ENCODE measurements at places on chromosomes 2 and 18.

DNA sequence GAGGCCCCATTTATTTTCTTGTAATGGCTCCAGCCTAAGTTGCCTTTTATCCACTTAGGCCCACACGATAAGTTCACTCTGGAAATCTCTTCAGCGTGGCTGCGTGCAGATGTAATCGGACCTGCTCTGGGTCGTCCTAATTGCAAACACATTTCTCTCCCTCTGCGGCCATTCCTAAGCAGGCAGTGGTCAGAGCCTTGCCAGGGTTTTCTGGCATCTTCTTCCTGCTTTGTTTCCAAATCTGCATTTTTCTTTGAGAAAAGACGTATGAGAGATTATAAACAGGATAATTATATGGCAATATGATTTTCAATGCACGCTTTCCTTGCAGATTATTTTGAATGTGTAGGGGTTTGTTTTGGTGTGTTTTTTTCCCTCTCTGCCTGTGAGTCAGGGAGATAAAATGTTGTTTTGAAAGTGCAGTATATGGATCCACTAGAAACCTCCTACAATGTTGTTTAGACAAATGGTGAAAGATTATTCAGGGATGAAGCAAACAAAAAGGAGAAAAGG lies 239.4 kb upstream of the TANK start:
- DNase-seq = no peak

GRCh38 chr2:96389736-96390135 lies 54.2 kb downstream of the NCAPH start:
- DNase-seq = no peak

DNA sequence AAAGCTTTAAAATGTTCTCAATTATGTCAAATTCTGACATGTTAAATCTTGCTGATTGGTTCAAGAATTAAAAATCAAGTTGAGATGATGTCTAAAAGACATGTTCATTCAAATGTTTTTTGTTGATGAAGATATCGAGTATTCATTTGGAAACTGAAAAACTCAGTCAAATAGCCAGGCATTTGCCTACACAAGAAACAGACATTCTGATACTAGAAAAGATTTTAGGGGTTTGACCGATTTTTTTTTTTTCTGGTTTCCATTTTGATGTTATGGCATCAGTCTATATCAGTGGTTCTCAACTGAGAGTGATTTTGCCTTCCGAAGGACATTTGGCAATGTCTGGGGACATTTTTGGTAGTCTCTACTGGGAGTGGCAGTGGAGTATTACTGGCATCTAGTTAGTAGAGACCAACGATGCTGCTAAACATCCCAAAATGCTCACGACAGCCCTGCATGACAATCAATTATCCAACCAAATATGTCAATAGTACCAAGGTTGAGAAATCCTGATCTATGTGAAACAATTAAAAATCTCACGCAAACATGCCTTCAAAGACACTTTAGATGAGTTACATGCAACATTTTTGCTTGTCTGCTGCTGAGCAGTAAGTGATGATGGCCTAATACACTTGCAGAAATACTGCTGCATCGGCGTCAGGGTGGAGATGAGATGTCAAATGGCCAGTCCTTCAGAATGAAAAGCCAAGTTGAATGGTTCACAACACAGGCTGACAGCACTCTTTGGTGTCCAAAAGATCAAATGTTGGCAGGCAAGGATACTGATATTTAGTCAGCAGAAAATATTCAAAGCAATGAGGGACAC lies 12.5 kb downstream of the RASGRP3 start:
- DNase-seq = no peak

DNA sequence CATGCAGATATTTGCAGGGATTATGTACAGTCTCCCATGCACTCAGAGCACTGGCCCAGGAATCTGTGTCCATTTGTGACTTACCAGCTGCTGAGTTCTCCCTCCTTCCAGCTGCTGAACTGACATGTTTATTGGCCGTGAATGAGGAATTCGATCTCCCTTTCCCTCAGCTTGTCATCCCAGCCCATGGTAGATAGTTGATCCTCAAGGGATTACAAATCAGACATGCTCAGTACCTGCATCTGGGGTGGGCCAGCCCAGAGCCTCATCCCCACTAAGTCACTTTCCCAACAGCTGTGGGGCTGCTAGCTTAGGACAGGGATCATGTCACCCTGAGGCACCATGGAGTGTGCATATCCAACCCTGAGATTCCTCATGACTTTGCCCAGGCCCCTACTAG lies 1284.9 kb upstream of the LRRTM1 start:
- no peak for DNase-seq

DNA sequence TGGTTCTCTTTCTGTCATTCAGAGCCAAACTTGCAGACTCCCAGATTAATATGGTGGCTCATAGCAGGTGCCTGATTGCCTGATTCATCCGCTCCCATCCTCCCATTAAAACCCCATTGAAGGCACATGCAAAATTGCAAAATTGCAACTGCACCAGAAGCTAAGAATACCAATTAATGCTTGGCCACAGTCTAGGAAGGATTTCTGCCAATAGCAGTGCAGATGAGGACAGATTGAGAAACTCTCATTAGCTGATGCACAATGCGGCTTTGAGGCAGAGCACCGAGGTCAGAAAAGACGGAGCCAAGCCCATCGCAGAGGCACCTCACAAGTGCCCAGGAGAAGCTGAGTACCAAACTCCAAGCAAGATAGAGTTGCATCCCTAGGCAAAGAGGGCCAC lies 172.8 kb downstream of the ARL4C start:
- DNase-seq = no peak

GRCh38 chr18:23712445-23712844 lies 23.2 kb downstream of the LAMA3 start:
- no peak for DNase-seq

GRCh38 chr2:30772021-30772705 lies 35.1 kb downstream of the CAPN13 start:
- DNase-seq = no peak

GRCh38 chr2:110904779-110905148 lies 172.4 kb downstream of the ACOXL start:
- no peak for DNase-seq

DNA sequence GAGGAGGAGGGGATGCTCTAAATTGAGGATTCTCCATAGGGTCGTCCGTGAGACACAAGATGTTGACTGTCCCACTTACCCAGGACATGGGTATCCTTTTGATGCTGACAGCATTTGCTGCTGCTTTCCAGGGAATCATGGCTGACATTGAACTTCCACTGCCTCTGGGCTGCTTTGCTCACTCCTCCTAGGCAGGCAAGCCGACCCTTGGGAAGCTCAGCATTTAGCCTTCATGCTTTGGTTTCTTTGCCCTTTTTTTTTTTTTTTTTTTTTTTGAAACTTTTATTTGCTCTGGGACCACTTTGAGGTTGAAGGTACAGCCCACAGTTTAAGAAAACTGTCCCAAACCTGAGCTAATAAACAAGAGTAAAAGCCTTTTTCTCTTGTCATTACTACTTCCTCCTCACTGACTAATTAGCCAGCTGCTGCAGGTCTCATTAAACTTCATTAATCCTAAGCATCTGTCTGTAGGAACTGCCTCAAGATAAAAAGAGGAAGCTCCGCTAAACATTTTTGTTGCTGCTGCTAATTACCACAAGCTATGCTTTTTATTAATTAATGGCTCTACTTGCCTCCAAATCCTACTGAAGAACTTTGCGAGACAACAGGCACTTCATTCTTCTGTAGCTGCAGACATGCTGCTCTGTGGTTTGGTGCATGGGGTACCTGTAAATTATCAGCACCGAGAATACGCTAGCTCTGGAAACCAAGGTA lies 125.4 kb downstream of the SPTBN1 start:
- no peak for DNase-seq

GRCh38 chr18:44974174-44974573 lies 293.5 kb downstream of the SETBP1 start:
- no peak for DNase-seq

GRCh38 chr18:37624318-37624717 lies 58.7 kb upstream of the CELF4 start:
- no peak for DNase-seq

DNA sequence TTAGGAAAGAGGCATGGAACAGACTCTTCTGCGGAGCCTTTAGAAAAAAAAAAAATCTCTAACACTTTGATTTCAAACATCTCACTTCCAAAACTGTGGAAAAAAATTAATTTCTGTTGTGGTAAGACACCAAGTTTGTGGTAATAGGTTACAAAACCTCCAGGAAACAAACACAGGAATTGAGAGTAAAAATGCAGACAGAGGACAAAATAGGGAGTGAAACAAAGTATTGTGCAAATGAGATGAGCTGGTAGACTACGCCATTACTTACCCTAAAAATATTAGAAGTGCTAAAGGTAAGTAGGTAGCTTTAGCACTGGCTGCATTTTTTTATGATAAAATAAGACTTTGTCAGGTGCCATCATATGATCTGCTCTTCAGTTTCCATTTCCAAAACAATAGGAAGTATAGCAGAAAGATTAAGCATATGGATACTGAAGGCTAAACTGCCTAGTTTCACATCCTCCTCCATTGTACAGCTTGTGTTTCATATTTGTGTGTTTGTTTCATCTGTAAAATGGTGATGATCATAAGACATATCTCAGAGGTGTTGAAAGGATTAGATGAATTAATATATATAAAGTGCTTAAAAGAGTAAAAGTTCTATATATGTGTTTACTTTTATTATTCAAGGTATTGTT lies 309.2 kb downstream of the NR4A2 start:
- no peak for DNase-seq

DNA sequence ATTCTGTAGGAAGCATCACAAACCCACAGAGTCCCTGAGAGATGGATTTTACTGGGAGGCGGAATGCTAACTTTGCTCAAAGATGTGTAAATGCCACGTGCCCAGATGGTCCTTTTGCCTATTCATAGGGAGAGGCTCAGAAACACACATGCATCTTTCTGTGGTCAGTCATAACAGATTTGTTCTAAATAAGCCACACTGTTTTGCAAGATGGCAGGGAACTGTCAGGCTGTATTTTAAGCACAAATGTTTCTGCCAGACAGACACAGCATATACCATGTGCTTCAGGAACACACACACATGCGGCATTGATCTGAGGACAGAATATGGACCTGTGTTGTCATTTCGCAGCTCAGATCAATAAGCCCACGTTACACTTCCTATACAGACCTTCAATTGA lies 312.0 kb downstream of the GPD2 start:
- no peak for DNase-seq

- DNase-seq = no peak
Measured at GRCh38 chr2:190517468-190517867, 17.1 kb downstream of the NEMP2 start.

DNA sequence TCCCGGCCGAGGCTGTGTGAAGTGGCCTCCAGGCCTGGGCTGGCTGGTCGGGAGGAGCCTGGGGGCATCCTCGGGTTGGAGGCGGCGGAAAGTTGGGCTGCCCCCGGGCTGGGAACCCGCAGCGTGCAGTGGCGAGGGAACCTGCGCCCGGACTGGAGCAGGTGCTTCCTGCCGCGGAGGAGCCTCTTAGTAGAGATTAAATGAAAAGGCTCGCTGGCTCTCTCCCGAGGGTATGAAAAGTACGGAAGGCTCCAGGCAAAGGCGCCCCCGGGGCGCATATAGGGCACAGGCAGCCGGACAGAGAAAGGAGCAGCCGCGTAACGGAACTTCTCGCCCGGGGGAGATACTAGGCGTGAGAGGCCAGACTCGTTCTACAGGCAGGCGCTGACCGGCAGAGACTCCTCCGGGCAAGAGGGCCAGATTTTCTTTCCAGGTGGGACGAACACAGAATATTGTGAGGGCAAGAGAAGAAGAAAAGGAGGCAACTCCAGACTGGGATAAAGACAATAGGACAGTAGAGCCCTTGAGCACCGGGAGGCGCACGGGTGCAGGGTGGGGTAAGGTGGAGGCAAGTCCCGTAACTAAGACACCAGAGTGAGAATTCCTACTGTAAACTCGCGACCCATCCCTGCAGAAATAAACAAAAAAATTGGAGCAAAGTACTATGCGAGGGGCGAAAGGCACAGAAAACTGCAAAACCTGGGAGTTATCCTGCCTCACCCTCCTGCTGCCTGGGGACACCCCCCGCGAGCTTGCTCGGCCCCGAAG lies 816 bp downstream of the CDH2 start:
- DNase-seq = no peak

- DNase-seq = no peak
Measured at GRCh38 chr2:44172576-44172975, 3.9 kb downstream of the PPM1B start.

GRCh38 chr2:228507870-228508269 lies 326.4 kb upstream of the SPHKAP start:
- DNase-seq = no peak

- no peak for DNase-seq
Measured at GRCh38 chr2:48175656-48176055, 269.4 kb upstream of the FBXO11 start.

DNA sequence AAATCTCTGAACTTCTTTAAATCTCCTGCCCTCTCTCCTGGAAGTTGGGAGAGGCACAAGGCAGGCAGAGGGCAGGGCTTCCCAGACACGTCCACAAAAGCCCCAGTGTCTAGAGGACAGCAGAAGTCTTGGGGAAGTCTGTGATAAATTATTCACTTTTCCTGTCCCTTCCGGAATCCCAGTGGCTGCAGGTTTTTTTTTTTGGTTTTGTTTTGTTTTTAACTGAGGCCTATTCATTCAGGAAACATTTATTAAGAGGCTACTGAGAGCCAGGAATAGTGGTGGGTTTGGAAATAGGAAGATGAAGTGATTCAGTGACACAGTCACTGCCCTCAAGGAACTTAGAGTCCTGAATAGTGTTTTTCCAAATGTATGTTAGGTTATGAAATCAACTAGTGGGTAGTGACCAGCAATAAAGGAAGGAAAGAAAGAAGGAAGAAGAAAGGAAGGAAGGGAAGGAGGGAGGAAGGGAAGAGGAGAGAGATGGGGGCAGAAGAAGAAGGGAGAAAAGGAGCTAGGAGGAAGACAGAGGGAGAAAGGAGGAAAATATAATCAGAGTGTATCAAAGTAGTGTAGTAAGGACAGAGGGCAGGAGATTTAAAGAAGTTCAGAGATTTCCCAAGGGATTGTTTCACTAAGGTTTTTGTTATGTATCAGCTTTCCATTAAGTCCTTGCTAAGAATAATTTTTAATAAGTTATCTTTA lies 98.9 kb upstream of the ZFP36L2 start:
- no peak for DNase-seq

DNA sequence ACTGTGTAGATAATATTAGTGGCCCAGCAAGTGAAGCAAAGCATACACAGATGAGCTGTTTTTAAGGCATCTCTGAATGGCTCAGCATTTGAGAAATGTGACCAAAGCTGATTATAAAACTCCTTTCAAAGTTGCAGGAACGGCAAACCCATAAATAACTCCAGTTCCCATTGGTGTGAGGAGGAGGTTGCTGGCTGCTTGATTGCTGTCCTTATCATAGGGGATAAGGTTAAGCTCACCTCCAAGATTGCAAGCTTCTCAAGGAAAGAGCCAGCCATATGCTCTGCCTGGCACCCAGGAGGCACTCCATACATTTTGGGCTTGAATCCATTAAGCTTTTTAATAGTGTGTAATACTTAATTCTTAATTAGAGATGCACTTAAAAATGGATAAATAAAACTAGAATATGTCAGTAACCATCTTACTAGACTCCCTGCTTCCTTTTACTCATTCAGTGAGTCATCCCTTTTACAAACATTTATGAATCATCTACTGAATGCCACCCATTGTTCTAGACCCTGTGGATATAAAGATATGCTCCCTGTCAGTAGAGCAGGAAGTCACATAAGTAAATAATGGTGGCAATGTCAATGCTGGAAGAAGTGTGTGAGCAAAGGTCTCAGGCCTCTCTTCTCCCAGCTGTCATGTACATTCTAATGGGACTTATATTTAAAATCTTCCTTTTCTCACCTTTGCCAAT lies 99.3 kb downstream of the SPATS2L start:
- DNase-seq = no peak

Data from stimulated activated CD4-positive, alpha-beta T cell treated with anti-CD3 and anti-CD28 coated beads, Interleukin-2, amount 100 ng/mL, for 24 hours (primary cell).